A673 (cell line): ENCODE measurements at places on chromosomes 2 and 18. TPM values are rescaled to one million over a fixed set of nuclear protein-coding genes. Genes with fewer than 3 reads are reported as not detected.

Gene UGT1A8
- not detected in 2 replicates for total RNA-seq

GRCh38 chr18:72811047-72811446 lies 56.7 kb downstream of the NETO1 start:
- no peaks in the 10 kb centered on the region for H3K4me1 ChIP-seq
- no peak overlapping the region for H3K4me3 ChIP-seq
- DNase-seq = no peak
- no peak overlapping the region for H3K27ac ChIP-seq

- DNase-seq = no peak
- no peak overlapping the region for H3K27ac ChIP-seq
- peaks cover 25% of the 10 kb centered on the region for H3K4me1 ChIP-seq
- no peaks in the 10 kb centered on the region for H3K27me3 ChIP-seq
- no peak overlapping the region for H3K4me3 ChIP-seq
- no peaks in the 10 kb centered on the region for H3K36me3 ChIP-seq
Measured at GRCh38 chr2:173045181-173045580, 30.5 kb upstream of the MAP3K20 start.

- no peak overlapping the region for H3K4me3 ChIP-seq
- no peaks in the 10 kb centered on the region for H3K4me1 ChIP-seq
- DNase-seq = no peak
- no peaks in the 10 kb centered on the region for H3K27me3 ChIP-seq
- H3K27ac ChIP-seq = no peak overlapping the region
Measured at GRCh38 chr18:77044866-77045664, 87.5 kb downstream of the MBP start.

Gene ABI2
- total RNA-seq = 134 and 146 TPM in 2 replicates

Gene LYG2
- total RNA-seq = not detected in 2 replicates

GRCh38 chr18:3157606-3158005 lies 62.2 kb downstream of the MYOM1 start:
- no peak overlapping the region for H3K27ac ChIP-seq
- H3K27me3 ChIP-seq = no peaks in the 10 kb centered on the region
- no peak overlapping the region for H3K4me3 ChIP-seq
- no peaks in the 10 kb centered on the region for H3K36me3 ChIP-seq
- DNase-seq = no peak

Gene TAF1B
- 45.5 and 52.8 TPM in 2 replicates for total RNA-seq
